ENCODE measurements at places on chromosomes 3 and 15.

GRCh38 chr15:39016706-39017105, 452.1 kb upstream of the RASGRP1 start:
- DNase-seq, result no peak

- DNase-seq, result no peak
These were observed 129.2 kb upstream of the IL12A start for GRCh38 chr3:159859424-159859823.

GRCh38 chr3:42421818-42422796, 11.7 kb upstream of the LYZL4 start:
- no peak for DNase-seq

DNA sequence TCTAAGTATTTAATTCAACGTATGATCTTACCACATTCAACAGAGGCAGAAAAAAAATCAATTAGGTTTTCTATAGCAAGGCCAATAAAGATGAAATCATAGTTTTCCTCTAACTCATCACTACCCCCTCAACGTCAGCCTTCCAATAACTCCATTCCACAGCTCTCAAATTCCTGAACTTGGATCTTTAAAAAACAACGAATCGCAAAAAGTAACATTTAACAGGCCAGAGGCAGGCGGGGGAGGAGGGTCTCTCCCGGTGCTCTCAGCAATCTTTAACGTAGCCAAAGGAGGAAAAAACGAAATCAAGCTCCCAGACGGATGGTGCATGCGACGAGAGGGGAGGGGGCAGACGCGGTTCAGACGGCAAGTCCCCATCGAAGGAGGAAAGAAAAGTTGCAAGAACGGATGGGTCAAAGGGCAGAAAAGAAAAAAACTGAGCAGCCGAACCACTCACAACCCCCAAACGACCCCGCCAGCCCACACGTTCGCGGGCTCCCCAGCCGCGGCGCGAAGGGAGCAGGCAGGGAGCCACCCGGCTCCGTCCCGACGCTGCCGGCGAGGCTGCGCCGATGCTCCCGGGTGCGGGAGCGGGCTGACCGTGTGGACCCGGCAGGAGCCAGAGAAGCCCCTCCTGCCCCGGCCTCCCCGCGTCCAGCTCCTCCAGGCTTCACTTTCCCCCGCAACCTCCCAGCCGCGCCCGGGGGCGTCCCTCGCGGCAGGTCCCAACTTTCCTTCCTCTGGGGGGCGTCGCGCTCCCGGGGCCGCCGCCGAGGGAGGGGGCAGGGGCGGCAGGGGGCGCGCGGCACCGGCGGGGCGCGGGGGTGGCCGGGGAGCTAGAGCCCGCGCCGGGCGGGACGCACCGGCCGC, 703 bp downstream of the PEAK1 start:
- peak; percentile 6 for DNase-seq

DNA sequence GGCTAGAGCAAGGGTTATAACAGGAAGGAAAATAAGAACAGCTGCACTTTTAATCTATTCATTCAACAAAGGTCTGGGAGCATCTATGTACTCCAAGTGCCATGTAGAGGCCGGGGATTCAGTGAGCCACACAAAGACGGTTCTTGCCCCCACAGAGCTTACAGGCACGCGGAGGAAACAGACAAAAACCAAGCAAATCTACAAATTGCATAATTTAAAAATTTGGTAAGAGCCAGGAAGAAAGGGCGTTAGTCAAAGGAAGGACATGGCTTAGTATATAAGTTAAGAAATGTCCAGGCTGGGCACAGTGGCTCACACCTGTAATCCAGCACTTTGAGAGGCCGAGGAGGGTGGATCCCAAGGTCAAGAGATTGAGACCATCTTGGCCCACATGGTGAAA, 10.4 kb upstream of the GREM1 start:
- DNase-seq, result no peak

- DNase-seq, result no peak
These were observed 24.2 kb downstream of the TRIM71 start for GRCh38 chr3:32841867-32842470.

DNA sequence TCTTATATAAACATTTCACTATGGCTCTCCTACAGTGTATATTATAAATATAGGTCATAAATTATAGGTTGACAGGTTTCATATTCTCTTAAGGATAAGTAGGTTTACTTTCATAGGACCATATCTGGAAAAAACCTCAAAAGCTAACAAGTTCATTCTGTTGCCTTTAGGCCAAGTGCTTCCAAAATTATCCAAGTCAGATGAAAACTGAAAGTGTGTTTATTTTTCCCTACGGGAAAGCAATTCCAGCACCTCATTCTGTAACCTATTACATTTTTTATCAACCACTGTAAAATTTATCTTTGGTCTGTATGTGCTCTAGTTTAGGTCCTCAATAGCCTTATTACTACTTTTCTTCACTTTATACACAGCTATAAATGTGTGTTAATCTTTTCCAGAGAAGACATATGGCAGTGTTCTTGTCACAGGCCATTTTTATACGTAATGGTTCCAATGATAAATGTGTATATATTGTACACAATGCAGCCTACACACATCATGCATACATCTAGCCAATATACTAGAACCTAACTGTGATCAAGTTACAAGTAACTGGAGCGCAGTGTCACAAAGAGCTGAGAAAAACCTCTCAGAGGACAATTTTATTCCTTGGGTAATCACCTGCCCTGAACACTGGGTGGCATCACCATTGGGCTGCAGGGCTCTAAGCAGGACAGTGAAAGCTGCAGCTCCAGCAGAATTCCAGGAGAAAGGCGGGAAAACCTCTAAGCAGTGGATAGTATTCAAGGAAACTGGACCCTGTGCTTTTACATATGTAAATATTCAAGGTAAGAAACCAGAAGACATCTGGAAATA, 251.3 kb downstream of the CTNNB1 start:
- no peak for DNase-seq

GRCh38 chr15:99953886-99954285, 220.6 kb upstream of the LYSMD4 start:
- DNase-seq, result no peak

- no peak for DNase-seq
These were observed 1.9 kb upstream of the SKIC8 start for GRCh38 chr15:78301326-78301725.

GRCh38 chr3:182212479-182213076, 500.9 kb downstream of the SOX2 start:
- DNase-seq, result no peak

GRCh38 chr15:61080221-61081026, 148.7 kb downstream of the RORA start:
- DNase-seq, result no peak

DNA sequence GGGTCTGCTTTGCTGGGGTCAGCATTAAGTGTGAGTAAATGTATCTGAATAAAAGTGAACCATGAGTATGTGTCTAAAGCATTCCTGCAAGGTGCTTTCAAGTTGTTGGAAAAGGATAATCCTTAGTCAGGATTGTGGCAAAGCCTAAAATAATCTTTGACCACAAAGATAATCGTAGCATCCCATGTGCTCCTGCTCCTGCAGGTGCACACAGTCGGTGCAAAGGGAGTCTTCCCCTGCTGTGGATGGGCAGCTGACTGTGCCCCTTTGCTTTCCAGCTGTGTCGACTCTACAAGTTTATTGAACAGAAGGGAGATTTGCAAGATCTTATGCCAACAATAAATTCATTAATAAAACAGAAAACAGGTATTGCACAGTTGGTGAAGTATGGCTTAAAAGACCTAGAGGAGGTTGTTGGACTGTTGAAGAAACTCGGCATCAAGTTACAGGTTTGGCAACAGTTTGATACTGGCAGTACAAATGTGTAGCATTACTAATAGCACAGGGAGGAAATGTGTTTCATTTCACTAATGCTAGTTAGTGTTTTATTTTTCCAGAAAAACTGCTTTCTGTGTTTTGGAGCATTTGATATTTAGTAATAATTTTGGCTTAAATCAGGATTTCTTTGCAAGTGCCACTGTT, 22.6 kb downstream of the SRP14 start:
- no peak for DNase-seq

DNA sequence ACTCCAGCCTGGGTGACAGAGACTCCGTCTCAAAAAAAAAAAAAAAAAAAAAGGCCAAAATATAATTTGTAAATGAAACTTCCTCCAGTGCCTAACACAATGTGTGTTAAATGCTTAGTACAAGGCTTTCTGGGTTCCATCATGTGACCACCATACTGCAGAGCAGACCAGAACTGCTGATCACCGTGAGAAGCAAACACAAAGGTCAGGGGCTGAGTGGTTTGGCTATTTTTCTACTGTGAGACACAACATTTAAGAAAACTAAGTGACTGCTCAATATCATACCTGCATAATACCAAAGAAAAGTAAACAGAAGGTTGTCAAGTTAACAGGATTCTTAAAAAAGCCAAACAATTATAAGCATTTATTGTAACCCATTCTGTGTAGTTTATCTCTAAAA, 13.2 kb downstream of the ABCC5 start:
- no peak for DNase-seq

DNA sequence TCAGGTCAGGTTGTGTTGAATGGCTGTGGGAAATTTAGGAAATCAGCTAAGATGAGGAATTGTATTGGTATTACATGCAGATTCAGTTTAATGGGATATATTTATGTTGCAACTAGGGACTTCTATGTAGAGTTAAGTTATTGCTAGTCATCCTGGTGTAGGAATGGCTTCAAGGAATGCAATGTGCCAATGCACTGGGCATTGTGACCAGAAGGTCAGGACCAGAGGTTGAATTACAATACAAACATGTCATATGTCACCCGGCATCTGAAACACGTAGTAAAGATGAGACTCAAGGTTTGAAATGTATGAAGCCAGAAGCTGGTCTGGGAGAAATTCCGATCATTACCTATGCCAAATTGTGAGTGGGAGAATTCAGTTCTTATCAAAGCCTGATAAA, 11.7 kb upstream of the GAP43 start:
- DNase-seq, result no peak

DNA sequence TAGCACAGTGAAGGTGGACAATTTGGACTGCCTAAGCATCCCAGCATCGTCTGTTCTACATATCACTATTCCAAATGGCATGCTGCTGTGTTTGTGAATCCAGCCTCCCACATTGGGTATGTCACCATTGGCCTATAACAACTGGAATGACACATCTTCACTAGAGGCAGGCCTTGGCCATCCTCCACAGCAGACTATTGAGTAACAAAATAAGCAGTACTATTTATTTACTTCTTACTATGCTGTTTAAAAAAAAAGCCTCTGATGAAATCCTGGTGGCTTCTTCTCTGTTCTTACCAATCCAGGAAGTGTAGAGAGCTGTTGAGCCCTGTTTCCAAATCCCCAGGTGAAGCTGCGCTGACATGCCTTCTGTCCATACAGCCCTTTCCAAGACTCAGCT, 30.6 kb upstream of the CERS3 start:
- no peak for DNase-seq

- DNase-seq, result no peak
These were observed 5.5 kb downstream of the GRIP2 start for GRCh38 chr3:14534516-14535191.

GRCh38 chr15:74253211-74253921, 17.2 kb downstream of the CCDC33 start:
- DNase-seq, result no peak

DNA sequence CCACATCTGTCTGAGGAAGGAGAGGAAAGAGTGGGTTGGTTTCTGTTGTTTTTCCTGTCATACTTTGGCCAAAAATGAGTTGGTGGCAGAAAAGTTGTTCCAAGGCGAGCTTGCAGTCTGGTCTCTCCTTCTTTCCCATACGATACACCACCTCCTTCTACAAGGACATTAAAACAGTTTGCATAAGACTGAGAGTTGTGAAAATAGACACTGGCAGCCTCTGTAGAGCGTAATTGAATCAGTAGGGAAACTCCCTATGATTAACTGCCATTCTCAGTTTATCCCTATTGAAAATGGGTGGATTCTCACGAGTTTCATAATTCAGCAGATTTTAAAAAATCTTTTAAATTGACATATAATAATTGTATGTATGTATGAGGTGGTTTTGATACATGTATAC, 3.7 kb upstream of the LSG1 start:
- no peak for DNase-seq

DNA sequence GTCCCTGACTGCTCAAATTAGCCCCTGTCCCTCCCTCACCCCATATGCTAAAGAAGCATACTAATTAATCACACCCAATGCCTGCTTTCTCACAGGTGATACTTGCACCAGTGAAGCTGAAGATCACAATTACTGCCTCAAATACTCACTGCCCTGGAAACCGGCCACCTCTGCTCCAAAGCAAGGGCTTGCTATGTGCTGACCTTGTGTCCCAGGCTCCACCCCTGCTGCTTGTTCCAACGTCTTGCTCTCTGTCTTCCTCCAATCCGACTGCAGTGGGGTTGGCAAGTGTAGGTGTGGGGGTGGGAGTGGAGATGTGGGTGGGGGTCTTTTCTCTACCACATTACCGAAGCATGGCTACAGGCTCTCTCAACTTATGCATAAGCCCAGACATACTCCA, 55.7 kb upstream of the PSMD6 start:
- DNase-seq, result no peak

- DNase-seq, result no peak
These were observed 194.4 kb downstream of the SLCO3A1 start for GRCh38 chr15:92047900-92048299.

GRCh38 chr3:16831846-16832245, 52.9 kb upstream of the PLCL2 start:
- DNase-seq, result no peak

All from effector memory CD4-positive, alpha-beta T cell (primary cell).